ENCODE measurements at places on chromosomes 5 and 9.

GRCh38 chr9:130445268-130445983 is 665 bp downstream of the ASS1 start:
- peak; percentile 66 for DNase-seq

DNA sequence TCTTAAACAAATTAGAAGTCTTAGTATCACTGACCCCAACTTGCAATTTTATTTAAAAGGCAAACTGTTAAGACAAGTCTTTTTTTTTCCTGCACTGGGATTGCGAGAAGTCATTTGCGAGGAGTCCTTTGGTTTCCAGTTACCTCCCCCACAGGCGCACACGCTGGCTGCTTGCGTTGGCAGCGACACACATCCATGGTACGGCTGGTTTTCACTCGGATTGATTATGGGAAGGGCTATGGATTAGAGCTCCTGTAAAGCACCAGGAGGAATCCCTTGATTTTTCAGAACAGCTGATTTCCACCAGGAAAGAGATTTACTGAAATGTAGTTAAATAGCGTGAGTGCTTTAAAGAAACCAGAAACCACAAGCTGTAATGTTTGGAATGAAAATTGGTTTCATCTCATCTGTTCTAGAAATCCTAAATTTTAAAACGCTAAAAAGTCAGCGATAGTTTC is 737 bp downstream of the SLC1A3 start:
- DNase-seq, result no peak

DNA sequence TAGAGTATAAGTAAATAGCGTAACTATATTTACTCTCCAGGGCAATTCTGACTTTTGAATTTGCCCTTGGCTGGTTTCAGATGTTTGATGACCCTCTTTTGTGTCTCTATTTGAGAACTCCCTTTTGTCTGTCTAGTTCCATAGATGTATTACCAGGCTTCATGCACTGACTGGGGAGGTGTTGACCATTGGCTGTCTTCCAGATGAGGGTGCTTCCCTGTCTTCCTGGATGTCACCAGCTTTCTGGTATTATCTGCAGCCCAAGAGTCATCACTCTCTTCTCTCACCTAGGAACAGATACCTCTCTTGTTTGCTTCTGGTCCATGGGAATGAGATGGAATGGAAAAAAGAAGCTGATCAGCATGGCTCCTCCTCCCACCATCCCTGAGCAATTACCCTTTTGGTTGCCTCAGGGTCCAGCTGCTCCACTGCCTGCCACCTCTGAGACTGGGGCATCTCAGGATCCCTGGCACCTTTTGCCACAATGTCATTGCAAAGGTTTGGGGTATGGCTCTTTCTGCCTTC is 58.7 kb upstream of the TMED7 start:
- no peak for DNase-seq

DNA sequence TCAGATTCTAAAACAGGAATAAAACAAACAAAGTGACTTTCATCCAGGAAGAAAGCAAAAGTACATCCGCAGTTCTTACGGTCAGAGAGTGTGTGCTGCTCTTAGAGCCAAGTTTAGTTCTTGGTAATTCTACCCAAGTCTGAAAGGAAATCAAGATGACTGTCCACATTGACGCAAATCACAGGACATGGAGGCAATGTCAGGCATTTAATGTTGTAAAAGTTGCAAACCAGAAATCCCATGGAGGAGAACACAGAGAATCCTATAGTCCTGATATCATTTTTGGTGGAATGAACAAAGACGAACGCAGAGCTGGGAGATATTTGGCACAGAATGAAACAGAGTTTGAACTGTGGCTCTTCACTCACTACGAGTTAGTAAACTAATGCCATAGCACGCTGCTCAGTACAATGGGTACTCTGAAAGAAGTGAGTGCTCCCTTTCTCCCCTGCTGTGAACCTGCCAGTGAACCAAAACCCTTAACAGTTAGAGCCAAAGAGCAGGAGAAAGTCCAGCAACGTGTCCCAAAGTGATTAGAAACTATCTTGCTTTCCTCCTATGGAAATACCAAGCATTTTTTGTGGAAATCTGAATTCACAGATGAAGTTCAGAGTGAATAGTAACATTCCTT is 74.3 kb downstream of the MUSK start:
- no peak for DNase-seq

DNA sequence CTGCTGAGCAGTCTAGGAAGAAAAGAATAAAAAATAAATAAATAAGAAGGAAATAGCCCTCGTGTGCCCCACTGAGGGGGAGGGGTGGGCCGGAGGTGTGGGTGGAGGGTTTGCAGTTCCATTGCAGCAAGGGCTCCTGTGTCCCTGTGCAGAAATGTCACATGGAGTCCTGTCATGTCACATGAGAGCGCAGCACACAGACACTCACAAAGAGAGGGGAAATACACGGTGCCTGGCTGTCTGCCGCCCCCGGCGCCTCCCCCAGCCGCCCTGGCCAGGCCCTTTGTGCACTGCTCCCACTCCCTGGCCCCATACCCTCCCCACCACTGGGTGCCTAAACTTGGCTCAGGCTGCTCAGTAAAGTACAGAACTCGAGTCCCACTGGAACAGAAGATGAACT is 55.6 kb upstream of the SPTLC1 start:
- no peak for DNase-seq
